WTC11 (cell line): ENCODE measurements at places on chromosomes 6 and 20.

DNA sequence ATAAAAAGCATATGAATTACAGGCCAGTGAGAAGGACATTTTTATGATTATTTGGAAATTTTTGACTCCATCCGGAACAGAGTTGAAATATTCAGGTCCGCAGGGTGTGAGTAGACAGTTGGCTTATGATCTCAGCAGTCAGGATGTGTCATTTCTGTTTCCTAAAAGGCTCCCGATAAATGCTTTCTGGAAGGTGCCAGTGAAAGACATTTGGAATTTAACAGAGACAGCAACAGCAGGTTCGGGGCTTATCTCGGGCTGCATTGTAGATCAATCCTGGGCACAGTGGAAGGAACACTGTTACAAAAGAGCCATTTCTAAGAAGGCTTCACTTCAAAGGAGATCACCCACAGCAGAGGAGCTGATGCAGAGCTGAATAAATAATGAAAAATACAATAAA, 934.4 kb downstream of the KIF16B start:
- H3K4me3 ChIP-seq: no peak overlapping the region
- H3K27ac ChIP-seq: peak overlapping the region; percentile 13; the same call in 1 of the 2 replicates
- no peak for DNase-seq
- peaks cover 6% of the 10 kb centered on the region; the same call in 1 of the 2 replicates for H3K27me3 ChIP-seq
- peaks cover 41% of the 10 kb centered on the region for H3K4me1 ChIP-seq

GRCh38 chr6:4905826-4906225, 98.0 kb downstream of the RPP40 start:
- H3K4me1 ChIP-seq: peaks cover 60% of the 10 kb centered on the region
- H3K27ac ChIP-seq: peak overlapping the region; percentile 19; the same call in 1 of the 2 replicates
- no peak for DNase-seq
- H3K27me3 ChIP-seq: no peaks in the 10 kb centered on the region

DNA sequence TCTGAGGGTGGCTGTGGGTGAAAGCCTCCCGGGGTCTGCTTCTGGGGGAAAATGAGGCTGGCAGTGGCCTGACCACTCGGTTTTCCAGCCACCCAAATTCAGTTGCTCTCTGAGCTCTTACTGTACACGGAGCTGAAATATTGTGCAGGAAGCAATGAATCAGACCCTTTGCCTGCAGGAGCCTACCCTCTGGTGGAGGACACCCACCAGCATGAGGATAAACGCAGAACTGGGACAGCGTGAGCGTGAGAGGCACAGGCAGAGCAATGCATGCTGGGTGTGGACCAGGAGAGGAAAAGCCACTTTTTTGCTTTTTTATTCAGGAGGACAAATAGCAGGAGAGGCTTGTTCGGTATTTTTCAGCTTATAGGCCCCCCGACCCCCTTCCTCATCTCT, 298.0 kb downstream of the QKI start:
- H3K27ac ChIP-seq: no peak overlapping the region
- H3K4me1 ChIP-seq: no peaks in the 10 kb centered on the region
- no peak for DNase-seq
- no peaks in the 10 kb centered on the region for H3K36me3 ChIP-seq

- no peaks in the 10 kb centered on the region for H3K27me3 ChIP-seq
- peaks cover 5% of the 10 kb centered on the region; the same call in 1 of the 2 replicates for H3K36me3 ChIP-seq
- H3K27ac ChIP-seq: peak overlapping the region; percentile 88
- peak overlapping the region; percentile 87 for H3K4me3 ChIP-seq
Observed at GRCh38 chr6:4021854-4022695, 56.9 kb downstream of the FAM217A start.

- peaks cover 27% of the 10 kb centered on the region for H3K36me3 ChIP-seq
- H3K27me3 ChIP-seq: peaks cover 5% of the 10 kb centered on the region
- no peak overlapping the region for H3K4me3 ChIP-seq
- peak; percentile 32 for DNase-seq
- H3K4me1 ChIP-seq: peaks cover 35% of the 10 kb centered on the region
Observed at GRCh38 chr6:89239338-89239737, 22.2 kb upstream of the GABRR1 start.

DNA sequence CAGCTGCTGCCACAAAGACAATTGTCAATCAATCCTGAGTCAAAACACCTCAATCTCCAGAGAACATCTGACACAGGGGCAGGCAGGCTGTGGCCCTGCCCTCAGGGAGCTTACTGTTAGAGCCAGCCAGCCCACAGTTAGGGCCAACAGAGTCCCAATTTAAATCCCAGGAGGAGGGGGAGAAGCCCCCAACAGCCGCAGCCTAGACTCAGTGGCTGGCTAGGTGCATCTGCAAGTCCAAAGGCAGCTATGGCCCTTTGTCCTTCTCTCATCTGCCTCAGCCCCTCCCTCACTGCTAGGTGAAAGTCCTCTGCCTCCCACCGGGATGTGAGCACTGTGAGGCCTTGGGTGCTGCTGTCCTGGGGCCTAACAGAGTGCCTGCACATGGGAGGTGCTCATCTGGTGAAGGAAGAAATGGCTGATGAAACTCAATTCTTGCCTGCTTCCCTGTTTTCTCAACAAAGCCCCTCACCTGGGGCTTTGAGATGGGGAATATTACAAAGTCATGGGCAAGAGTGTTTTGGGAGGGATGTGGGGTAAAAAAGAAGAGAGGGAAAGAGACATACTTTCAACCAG, 33.7 kb upstream of the VEGFA start:
- no peaks in the 10 kb centered on the region for H3K27me3 ChIP-seq
- H3K4me1 ChIP-seq: peaks cover 20% of the 10 kb centered on the region
- H3K4me3 ChIP-seq: no peak overlapping the region
- H3K36me3 ChIP-seq: peaks cover 2% of the 10 kb centered on the region; the same call in 1 of the 2 replicates

- H3K4me1 ChIP-seq: peaks cover 16% of the 10 kb centered on the region
- no peaks in the 10 kb centered on the region for H3K36me3 ChIP-seq
- H3K27ac ChIP-seq: no peak overlapping the region
Observed at GRCh38 chr20:59400708-59401107, 100.3 kb downstream of the EDN3 start.

DNA sequence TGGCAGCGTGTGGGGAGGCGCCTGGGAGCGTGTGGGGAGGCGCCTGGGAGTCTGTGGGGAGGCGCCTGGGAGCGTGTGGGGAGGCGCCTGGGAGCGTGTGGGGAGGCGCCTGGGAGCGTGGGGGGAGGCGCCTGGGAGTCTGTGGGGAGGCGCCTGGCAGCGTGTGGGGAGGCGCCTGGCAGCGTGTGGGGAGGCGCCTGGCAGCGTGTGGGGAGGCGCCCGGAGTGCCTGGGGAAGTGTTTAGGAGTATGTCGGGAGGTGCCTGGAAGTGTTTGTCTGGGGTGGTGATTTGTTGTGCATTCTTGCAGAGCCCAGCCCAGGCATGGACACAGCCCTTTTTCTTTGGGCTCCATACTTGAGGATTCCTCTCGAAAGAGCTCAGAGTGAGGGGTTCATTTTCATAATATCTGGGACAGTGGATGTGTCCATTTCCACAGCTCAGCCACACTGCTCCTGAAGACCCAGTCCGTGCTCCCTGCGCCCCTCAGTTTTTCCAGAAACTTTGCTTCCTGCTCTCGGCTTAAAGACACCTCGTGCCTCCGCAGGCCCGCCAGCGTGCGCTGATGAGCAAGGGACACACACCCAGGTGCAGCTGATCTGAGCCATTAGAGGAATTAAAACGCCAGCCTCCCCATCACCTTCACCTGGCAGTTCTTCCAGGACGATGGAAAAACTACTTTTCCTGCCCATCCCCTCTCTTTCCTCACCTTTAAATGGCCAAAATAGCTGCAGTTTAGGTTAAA, 172.2 kb upstream of the THBS2 start:
- H3K27me3 ChIP-seq: peaks cover 21% of the 10 kb centered on the region
- peaks cover 20% of the 10 kb centered on the region for H3K4me1 ChIP-seq
- no peak for DNase-seq
- no peak overlapping the region for H3K4me3 ChIP-seq
- no peak overlapping the region for H3K27ac ChIP-seq

DNA sequence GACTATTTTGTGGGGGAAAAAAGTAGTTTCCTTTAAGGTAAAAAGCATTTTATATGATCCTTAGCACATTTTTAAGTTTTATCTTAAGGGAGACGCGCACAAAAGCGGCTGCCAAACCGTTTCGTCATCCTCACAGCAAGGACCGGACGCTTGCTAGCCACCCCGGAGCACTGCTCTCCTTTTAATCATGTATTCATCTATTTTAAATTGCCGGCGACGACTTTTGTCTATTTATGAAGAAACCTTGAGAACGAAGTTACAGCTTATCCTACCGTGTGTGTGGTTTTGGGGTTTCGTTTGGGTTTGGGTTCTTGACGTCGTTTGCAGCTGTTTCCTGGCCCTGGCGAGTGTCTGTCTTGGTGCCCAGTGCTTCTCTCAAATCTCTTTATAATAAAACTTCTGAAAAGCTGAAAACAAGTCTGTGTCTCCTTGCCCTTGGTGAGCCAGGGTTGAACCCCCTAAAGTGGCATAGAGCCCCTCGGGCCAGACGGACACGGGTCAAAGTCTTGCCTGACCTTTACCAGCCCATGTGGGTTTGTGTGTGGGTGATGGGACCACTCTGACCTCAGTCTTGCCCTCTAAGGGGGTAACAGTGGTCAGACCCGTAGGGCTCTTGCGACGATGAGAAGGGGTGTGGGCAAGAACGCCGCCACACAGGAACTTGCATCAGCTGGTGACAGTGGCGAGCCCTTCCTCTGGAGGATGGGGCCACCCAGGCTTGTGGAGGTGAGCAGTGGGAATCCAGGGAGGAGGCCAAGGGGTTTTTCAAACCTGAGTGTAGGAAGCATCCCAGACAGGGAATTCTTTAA, 117.6 kb downstream of the JPH2 start:
- H3K27ac ChIP-seq: no peak overlapping the region
- no peaks in the 10 kb centered on the region for H3K36me3 ChIP-seq
- peaks cover 18% of the 10 kb centered on the region for H3K4me1 ChIP-seq
- H3K27me3 ChIP-seq: no peaks in the 10 kb centered on the region

GRCh38 chr20:5675103-5676091, 74.8 kb upstream of the SHLD1 start:
- no peaks in the 10 kb centered on the region for H3K4me1 ChIP-seq
- no peak for DNase-seq
- no peaks in the 10 kb centered on the region for H3K27me3 ChIP-seq
- H3K4me3 ChIP-seq: no peak overlapping the region
- H3K27ac ChIP-seq: no peak overlapping the region
- H3K36me3 ChIP-seq: no peaks in the 10 kb centered on the region

DNA sequence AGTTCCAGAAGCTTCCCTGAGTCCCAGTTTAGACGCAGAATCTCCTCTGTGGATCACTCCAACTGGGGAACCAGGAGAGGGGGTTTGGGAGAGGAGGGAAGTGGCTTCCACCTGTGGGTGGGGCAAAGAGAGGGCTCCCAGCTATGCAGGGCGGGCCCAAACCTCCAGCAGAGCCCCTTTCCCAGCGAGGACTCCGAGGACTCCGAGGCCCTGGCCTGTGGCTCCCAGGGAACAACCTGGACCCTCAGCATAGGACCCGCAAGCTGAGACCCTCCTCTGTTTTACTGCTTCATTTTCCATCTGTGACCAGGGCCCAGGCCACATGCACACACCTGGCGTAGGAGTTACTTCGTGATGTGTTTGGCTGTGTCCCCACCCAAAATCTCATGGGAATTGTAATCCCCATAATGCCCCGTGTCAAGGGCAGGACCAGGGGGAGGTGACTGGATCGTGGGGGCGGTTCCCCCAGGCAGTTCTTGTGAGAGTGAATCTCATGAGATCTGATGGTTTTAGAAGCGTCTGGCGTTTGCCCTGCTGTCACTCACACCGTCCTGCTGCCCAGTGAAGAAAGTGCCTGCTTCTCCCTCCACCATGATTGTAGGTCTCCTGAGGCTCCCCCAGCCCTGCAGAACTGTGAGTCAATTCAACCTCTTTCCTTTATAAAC, 27.9 kb downstream of the NTSR1 start:
- DNase-seq: peak; percentile 29
- no peak overlapping the region for H3K4me3 ChIP-seq
- H3K27ac ChIP-seq: no peak overlapping the region
- no peaks in the 10 kb centered on the region for H3K36me3 ChIP-seq
- peaks cover 8% of the 10 kb centered on the region; the same call in 1 of the 2 replicates for H3K27me3 ChIP-seq
- H3K4me1 ChIP-seq: peaks cover 5% of the 10 kb centered on the region; the same call in 1 of the 2 replicates

- H3K36me3 ChIP-seq: no peaks in the 10 kb centered on the region
- no peaks in the 10 kb centered on the region for H3K4me1 ChIP-seq
- H3K4me3 ChIP-seq: no peak overlapping the region
- no peak for DNase-seq
- no peaks in the 10 kb centered on the region for H3K27me3 ChIP-seq
Observed at GRCh38 chr6:126307849-126308248, 32.1 kb upstream of the CENPW start.

DNA sequence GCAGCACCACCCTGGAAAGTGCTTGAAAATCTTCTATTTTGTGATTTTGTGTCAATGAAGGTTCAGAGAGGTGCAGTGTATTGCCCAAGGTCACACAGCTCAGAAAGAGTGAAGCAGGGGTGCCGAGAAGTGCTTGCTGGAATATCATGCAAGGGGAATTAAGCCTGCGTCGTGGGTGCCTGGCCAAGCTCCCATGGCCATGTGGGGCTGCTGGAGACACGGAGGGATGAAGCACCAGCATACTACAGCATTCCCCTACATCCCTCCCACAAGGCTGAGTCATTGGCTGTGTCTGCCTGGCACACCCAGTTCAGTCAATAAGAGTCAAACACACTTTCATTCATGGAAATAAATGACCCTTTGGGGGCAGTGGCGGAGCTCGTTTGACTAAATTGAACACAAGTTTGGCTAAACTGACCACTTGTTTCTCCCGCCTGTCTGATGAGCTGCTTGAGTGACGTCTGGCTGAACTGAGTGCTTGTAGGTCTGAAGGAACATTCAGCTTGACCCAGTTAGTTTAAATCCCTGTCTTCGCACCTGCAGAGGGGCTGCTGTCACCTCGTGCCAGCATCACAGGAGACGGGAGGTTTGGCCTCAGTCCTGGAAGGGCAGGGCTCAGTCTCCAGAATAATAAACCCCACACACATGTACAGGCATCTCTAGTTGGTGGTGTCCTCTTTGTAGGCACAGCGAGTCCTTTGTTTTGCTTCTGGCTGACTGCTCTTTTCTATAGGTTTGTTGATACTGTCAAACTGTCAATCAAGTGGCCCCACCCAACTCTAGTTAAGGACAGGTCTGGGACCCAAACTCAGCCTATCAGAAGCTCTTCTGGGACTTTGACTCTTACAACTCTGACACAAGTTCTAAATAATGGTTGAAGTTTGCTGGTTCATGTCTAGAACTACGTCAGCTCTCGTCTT, 8.4 kb upstream of the TGM2 start:
- H3K27ac ChIP-seq: no peak overlapping the region
- H3K4me3 ChIP-seq: no peak overlapping the region
- H3K36me3 ChIP-seq: no peaks in the 10 kb centered on the region
- H3K4me1 ChIP-seq: peaks cover 4% of the 10 kb centered on the region; the same call in 1 of the 2 replicates
